ENCODE measurements at places on chromosomes 5 and 9. TPM values are rescaled to one million over a fixed set of nuclear protein-coding genes. Genes with fewer than 3 reads are reported as not detected.

ZCCHC7 gene
- total RNA-seq, result 22.1 TPM

DAPK1 gene
- 32.0 TPM for total RNA-seq

SREK1 gene
- total RNA-seq, result 162 TPM

GRCh38 chr5:150989695-150990094, 30.7 kb upstream of the GPX3 start:
- no peaks in the 10 kb centered on the region for H3K4me1 ChIP-seq
- H3K36me3 ChIP-seq, result no peaks in the 10 kb centered on the region
- H3K27ac ChIP-seq, result no peak overlapping the region

- no peak overlapping the region for H3K27ac ChIP-seq
- H3K36me3 ChIP-seq, result no peaks in the 10 kb centered on the region
- H3K4me1 ChIP-seq, result no peaks in the 10 kb centered on the region
- H3K27me3 ChIP-seq, result no peaks in the 10 kb centered on the region
Measured at GRCh38 chr9:18550286-18550685, 76.3 kb downstream of the ADAMTSL1 start.

- no peak overlapping the region for H3K4me3 ChIP-seq
- H3K36me3 ChIP-seq, result peaks cover 73% of the 10 kb centered on the region
- H3K4me1 ChIP-seq, result no peaks in the 10 kb centered on the region
- H3K27me3 ChIP-seq, result no peaks in the 10 kb centered on the region
- no peak for DNase-seq
- H3K27ac ChIP-seq, result no peak overlapping the region
Measured at GRCh38 chr9:127505396-127506116, 54.2 kb downstream of the LRSAM1 start.

DNA sequence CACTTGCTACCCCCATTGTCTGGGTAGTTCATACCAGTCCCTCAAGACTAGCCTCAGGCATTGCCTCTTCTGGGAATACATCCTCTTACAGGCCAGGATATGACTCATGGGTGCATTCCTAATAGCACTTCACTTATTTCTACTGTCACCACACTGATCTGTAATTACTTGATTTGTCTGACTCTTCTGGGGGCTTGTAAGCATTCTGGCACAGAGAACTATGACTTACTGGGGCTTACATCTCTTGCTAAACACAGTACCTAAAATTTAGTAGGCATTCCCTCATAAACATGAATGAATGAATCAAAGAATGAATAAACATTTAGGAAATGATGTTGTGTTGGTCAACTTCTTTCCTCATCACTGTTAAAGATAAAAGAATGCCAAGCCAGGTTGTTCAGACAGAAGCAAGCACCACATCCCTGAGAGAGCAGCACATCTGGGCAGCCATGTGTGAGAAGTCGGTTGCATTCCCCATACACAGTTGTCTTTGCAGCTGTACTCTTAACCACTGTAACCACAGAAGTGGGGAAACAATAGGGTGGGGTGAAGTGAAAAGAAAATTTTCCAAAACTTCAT, 27.6 kb downstream of the IL7R start:
- no peaks in the 10 kb centered on the region for H3K4me1 ChIP-seq
- no peak overlapping the region for H3K27ac ChIP-seq
- peak; percentile 31 for DNase-seq

DNA sequence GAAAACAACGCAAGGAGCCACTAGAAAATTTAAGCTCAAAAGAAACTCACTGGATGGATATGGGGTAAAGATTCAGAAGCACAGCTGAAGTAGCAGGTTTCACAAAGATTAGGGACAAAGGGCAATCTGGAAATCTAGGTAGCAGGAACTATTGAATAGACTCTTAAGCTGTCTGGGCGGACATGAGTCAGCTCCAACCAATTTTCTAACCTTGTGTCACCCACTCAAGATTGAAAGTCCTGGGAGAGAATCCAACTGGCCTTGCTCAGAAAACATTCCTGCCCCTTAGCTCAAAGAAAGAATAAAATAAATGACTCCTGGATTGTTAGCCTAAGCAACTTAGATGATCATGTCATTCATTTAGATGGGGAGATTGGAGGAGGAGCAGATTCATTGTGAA, 69.2 kb downstream of the STK32A start:
- DNase-seq, result peak; percentile 68
- H3K36me3 ChIP-seq, result no peaks in the 10 kb centered on the region
- no peaks in the 10 kb centered on the region for H3K27me3 ChIP-seq

- H3K4me3 ChIP-seq, result no peak overlapping the region
- peak; percentile 47 for DNase-seq
- peaks cover 14% of the 10 kb centered on the region for H3K4me1 ChIP-seq
- no peaks in the 10 kb centered on the region for H3K36me3 ChIP-seq
- no peaks in the 10 kb centered on the region for H3K27me3 ChIP-seq
- H3K27ac ChIP-seq, result no peak overlapping the region
Measured at GRCh38 chr5:95644351-95645042, 2.1 kb upstream of the RFESD start.

DNA sequence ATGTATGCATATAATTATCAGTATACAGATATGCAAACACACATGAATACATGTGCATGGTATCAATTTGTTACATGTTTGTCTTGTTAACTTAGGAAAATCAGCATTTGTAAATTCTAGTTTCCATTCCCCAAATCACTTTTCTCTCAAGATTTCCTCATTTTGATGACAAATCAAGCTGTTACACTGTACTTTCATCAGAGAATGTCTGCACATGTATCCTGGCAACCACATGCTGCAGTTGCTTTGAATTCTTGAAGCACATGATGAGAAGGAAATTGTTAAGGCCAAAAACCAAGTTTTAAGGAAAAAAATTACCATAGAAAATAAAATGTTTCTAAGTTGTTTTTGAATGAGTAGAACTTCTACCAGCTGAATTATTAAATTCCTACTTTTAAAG, 1834.5 kb downstream of the EFNA5 start:
- H3K27me3 ChIP-seq, result no peaks in the 10 kb centered on the region
- no peaks in the 10 kb centered on the region for H3K36me3 ChIP-seq
- no peaks in the 10 kb centered on the region for H3K4me1 ChIP-seq
- DNase-seq, result no peak

DNA sequence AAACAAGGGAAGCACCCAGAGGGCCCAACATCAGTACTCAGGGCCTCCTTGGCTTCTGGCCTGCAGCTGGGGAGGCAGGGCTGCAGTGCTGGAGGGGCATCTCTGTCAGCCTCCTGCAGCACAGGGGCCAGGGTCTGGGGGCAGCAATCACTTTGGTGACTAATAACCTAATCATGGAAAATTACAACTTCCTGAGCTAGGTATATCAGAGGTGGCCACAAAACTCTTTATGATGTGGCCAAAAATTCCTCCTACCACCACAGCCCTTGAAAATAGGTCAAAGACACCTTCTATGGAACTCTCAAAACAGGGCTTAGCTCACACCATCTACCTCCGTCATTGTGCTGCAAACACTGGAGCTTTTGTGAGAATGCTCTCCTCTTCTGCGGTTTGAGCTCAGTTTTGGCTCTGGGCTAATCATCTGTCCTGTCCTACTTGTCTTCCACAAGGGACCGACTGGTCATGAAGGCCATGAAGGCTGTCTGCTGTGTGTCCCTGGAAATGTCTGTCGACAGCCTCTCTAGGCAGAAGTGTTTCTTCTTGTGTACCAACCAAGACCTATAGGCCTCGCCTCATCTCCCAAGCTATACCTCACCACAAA, 28.6 kb downstream of the CSF2 start:
- H3K36me3 ChIP-seq, result no peaks in the 10 kb centered on the region
- H3K4me3 ChIP-seq, result no peak overlapping the region
- no peak overlapping the region for H3K27ac ChIP-seq
- no peaks in the 10 kb centered on the region for H3K27me3 ChIP-seq
- H3K4me1 ChIP-seq, result peaks cover 4% of the 10 kb centered on the region

GRCh38 chr5:125056671-125057485, 310.4 kb upstream of the ZNF608 start:
- no peak for DNase-seq
- H3K36me3 ChIP-seq, result no peaks in the 10 kb centered on the region
- no peak overlapping the region for H3K27ac ChIP-seq
- H3K4me3 ChIP-seq, result no peak overlapping the region
- peaks cover 25% of the 10 kb centered on the region for H3K4me1 ChIP-seq

Data from thyroid gland (tissue), 4 donors.